Fibroblast of lung (primary cell): ENCODE measurements at places on chromosomes 1 and 21.

GRCh38 chr1:56024155-56024554 lies 555.2 kb downstream of the PLPP3 start:
- no peak for DNase-seq

- no peak for DNase-seq
Observed at GRCh38 chr1:32948905-32949304, 15.7 kb downstream of the RNF19B start.

DNA sequence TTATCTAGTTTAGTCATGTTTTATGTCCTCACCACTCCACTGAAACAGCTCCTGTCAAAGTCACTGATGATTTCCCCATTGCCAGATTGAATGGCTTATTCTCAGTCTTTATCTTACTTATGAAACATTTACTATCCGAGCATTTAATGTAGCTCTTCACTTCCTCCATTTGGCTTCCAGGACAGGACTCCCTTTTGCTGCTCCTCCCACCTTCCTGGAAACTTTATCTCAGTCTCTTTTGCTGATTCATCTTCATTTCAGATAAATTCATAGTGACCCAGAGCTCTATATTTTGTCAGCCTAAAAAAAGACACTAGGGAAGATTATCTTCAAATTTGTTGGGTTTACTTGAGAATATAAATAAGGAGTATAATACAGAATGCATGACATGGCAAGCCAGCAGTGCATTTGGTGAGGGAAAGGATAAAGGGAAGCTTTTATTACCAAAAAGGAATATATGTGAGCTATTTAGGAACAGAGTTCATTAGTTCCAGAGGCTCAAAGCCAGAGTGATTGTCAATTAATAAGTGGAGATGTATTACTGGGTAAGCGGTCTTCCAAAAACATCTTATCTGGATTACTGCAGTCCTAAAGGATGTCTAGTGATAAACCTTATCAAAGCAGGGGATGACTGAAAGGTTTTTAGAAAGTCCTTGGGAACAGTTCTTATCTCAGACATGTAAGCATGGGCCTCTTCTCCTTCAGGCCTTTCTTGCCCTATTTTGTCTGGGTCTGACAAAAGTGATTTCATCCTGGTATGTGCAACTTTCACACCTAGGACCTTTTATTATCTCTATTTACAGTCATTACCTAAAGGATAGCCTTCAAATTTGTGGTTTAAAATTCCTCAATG lies 25.6 kb downstream of the IL23R start:
- peak; percentile 8 for DNase-seq

GRCh38 chr1:111289371-111289770 lies 1.3 kb upstream of the CHIA start:
- DNase-seq: no peak

- no peak for DNase-seq
Observed at GRCh38 chr21:14870853-14871149, 194.0 kb downstream of the NRIP1 start.

GRCh38 chr1:72937905-72938304 lies 655.6 kb upstream of the NEGR1 start:
- no peak for DNase-seq

DNA sequence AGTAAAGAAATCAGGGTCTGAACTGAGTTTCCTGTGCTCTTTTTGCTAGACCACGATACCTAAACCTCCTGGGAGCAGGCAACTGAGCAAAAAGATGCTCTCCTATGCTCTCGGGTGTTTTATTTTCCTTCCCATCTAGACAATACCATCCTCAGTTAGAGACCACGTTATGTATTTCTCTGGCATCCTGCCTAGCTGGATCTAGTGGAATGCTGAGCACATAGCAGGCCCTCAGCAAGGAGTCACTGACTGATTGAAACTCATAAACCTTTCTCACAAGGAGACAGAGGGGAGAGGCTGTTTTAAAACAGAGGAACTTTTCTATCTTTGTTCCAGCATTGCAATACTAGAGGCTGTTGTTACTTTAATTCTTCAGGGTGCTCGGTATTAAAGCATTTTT lies 168.0 kb downstream of the CYYR1 start:
- peak; percentile 13 for DNase-seq

GRCh38 chr21:44454747-44455523 lies at the start of gene LRRC3:
Gene LRRC3 (plus strand): TSS chr21:44455510. CDS start chr21:44456645, 1,135 bp downstream.
- DNase-seq: peak; percentile 51

- DNase-seq: no peak
Observed at GRCh38 chr1:210944252-210944651, 189.7 kb downstream of the KCNH1 start.

DNA sequence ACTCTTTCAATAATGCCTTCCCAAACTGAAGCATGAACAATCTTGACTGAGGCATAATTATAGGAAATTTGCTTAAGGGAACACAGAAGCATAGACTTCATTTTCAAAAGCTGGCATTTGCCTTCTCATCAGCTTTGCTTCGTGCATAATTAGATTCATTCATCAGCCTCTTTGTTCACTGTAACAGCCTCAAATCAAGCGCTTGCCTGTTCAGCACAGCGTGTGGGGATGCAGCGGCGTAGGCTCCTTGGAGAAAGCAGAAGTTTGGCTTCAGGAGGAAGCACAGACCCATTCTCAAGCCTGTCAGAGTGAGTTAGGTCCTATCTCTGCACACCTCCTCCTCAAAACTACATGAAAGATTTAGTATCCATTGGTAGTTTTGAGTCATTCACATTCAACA lies 246.4 kb upstream of the MAP1LC3C start:
- DNase-seq: no peak

DNA sequence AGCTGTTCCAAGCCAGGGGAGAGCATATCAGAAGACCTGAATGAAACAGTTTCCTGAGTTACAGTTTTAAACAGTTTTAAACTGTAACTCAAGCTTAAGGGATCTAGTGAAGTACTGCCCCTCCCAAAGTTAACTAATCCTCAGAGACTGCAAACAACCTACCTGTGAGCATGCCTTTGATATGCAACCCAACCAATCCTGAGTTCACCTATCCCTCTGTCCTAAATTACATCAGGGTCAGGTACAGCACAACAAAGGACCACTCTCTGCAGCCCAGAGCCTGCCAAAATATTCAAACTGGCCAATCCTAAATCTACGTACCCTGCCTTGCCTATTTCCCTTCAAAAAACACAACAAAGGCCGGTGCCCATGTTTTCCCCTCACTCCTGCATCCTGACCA lies 32.8 kb upstream of the RAVER2 start:
- no peak for DNase-seq

- DNase-seq: no peak
Observed at GRCh38 chr1:185245466-185245865, 71.6 kb downstream of the IVNS1ABP start.
